ENCODE measurements at places on chromosomes 7 and 10.

- no peak for DNase-seq
Measured at GRCh38 chr10:91035650-91036292, 114.9 kb upstream of the ANKRD1 start.

- no peak for DNase-seq
Measured at GRCh38 chr10:70629338-70629737, 26.8 kb upstream of the PRF1 start.

- DNase-seq = no peak
Measured at GRCh38 chr7:90832726-90833125, 236.6 kb downstream of the CDK14 start.

- DNase-seq = no peak
Measured at GRCh38 chr7:107593025-107593410, 13.0 kb downstream of the BCAP29 start.

DNA sequence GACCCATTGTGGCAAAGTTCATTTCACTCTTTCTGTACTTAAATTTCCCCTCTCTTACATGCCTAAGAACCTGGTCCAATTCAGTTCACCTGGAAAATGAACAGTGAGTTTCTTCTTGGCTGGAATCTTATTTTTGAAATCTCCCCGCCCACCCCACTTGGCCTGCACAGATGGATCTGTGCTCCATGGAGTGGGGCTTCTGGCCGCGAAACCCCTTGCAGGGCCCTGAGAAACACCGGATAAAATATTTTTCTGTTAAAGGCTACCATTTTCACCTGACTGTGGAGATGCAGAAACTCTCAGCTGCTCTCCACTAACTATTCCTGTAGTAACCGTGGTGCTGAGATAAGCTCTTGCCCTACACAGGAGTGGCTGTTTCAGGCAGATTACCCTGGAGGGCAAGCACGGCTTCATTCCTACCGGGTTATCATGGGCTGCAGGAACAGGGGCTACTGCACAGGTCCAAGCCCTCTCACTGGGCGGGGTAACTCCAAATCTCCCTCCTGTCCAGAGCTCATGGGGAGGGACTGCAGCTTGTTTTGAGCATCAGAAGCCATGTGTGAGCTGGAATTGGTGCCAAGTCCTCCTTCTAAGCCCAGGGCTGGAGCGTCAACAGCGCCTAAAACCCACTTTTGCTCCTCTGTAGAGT, 118.9 kb downstream of the PRPF18 start:
- no peak for DNase-seq

GRCh38 chr7:11636274-11636673, 195.7 kb downstream of the THSD7A start:
- DNase-seq = no peak

- no peak for DNase-seq
Measured at GRCh38 chr10:29646238-29646902, 11.6 kb upstream of the SVIL start.

DNA sequence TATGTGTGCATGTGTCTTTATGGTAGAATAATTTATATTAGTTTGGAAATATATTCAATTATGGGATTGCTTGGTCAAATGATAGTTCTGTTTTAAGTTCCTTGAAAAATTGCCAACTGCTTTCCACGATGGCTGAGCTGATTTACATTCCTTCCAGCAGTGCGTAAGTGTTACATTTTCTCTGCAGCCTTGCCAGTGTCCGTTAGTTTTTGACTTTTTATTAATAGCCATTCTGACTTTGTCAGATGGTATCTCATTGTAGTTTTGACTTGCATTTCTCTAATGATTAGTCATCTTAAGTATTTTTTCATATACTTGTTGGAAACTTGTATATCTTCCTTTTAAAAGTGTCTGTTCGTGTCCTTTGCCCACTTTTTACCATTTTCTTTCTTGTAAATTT, 434.2 kb upstream of the POT1 start:
- no peak for DNase-seq

- no peak for DNase-seq
Measured at GRCh38 chr10:109882251-109883057, 40.9 kb downstream of the XPNPEP1 start.

DNA sequence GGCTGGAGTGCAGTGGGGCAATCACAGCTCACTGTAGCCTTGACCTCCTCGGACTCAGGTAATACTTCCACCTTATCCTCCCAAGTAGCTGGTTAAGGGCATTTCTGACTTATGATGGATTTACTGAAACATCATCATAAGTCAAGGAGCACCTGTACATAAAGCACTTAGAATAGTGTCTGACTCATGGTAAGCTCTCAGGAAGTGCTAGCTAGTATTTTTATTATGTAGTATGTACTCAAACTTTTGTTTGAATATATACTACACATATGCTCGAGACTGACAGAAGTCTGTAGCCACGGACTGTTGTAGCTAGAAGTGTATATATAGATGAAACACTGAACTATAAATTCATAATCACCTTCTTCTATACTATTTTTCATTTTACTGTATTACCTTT, 107.5 kb upstream of the DNAJB12 start:
- DNase-seq = no peak

- no peak for DNase-seq
Measured at GRCh38 chr10:121919666-121920065, 8.2 kb downstream of the ATE1 start.

DNA sequence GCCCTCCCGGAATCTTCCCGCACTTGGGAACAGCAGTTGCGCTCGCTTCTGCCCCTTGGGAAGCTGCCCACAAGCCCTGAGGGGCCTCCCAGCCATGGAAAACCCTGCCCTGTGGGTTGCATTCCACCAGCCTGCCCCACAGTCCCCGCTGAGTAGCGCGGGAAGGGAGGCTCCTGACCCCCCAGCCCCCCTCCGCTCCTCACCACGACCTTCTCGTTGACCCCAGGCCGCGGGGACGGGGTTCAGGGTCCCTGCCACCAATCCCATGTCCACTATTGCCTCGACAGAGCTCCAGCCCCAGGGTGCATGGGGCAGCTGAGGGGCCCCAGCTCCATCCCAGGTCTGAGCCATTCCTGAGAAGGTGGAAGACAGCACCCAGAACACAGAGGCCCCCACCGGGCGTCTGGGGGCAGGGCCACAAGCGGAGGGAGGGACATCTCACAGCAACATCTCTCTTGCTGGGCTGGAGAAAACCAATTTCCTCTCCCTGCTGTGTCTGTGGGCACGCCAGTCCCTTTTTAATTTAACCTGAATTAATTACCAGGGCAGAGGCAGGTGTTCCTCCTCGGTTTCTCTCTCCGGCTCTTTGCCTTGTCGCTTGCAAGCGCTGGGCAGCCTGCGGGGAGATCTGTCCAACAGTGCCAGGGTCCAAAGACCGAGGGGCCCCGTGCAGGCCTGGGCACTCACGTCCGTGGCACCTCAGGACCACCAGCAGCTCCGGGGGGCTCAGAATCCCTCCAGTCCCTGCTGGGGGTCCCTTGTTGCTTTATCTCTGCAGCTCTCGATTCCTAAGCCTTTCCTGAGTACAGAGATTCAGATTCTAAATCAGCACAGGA, 57.9 kb downstream of the FOXL3 start:
- DNase-seq = no peak

- DNase-seq = no peak
Measured at GRCh38 chr7:112770051-112770450, 20.1 kb downstream of the TMEM168 start.

GRCh38 chr10:29370097-29371092, 81.5 kb downstream of the LYZL1 start:
- no peak for DNase-seq

DNA sequence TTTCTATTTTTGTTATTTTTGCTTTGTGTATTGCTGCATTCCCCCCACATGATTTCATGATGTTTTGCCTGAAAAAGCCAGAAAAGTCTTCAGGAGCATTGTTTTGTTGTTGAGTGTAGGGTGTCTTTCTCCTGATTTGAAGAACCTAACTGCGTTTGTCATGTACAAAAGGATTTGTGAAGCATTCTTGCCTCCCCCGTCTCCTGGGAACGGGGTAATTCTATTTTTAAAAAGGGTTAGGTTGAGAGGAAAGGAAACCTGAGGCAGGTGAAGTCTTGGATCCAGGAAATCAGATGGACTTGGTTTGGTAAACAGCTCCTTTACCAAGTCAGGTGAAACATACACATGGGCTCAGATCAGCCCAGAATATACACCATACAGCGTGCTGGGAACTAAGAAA, 26.0 kb upstream of the BTBD16 start:
- no peak for DNase-seq

GRCh38 chr7:465710-466400, 53.8 kb downstream of the PDGFA start:
- no peak for DNase-seq

- DNase-seq = no peak
Measured at GRCh38 chr10:16986406-16987205, 143.0 kb downstream of the CUBN start.

DNA sequence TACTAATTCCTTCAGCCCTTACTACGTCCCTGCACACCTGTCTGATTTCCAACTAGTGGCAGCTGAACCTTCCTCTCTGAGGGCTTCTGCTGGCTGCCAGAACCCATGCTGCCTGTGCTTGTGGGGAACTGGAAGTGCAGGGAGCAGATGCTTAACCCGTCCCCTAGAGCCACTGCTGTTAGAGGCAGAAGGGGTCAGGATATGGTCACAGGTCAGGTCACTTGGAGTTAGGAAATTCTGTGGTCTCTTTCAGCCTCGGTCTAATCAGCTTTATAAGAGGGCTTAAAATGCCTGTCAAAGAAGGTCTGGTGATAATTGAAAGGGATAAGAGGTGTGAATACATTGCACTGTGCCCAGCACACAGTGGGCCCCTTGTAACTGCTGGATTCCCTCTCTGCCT, 82.0 kb downstream of the PLPP4 start:
- peak; percentile 82 for DNase-seq

DNA sequence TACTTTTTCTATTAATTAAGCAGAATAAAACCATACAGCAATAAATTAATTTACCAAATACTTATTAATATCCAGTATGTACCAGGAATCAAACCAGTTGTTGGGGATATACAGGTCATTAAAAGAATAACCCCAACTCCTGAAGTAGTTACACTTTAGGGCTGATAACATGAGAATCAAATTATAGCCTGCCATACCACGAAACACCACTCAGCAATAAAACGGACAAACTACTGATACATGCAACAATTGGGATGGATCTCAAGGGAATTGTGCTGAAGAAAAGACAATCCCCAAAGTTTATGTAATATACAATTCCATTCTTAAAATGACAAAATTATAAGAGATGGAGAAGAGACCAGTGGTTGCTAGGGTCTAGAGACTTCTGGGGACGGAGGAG, 22.7 kb downstream of the MCMBP start:
- no peak for DNase-seq

DNA sequence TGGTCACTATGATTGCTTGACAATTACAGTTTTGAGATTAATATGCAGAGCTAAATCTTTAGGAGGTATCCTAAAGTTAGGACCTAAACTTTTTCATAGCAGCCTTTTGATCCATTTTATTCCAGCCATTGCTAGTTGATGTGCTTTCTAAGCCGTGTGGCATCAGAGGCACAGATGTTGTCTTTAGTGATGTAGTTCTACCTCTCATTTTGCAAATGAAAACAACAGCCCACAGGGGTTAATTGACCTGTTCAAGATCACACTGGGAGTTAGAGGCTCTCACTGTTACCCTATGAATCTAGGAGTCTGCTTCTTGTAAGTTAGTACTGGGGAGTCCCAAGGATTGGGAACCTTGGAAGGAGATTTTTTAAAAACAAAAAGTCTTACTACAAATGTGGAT, 10.6 kb downstream of the AUTS2 start:
- DNase-seq = no peak

GRCh38 chr10:92505044-92505443, 68.8 kb downstream of the IDE start:
- DNase-seq = no peak

- DNase-seq = no peak
Measured at GRCh38 chr7:74514131-74514591, 60.5 kb downstream of the GTF2IRD1 start.

GRCh38 chr7:18212308-18212707, 184.7 kb upstream of the PRPS1L1 start:
- DNase-seq = no peak

DNA sequence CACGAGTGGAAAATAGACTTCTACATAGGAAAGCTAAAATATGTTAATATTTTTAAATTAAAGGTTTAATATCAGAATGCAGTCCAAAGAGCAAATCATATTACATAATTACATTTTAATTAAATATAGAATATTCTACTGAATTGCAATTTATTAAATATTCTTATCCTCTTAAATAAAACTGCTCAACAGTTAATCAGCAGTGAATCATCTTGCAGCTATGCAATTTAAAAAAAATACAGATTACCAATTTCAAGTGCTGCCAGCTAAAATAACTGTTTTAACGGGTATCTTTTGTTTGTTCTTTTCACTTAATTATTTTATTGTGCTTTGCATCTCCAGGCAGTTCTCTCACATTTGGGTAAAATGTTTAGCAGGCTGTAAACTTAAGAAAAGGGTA, 82.2 kb downstream of the ZNRF2 start:
- no peak for DNase-seq

GRCh38 chr10:93440591-93441091, 41.5 kb downstream of the MYOF start:
- no peak for DNase-seq

- no peak for DNase-seq
Measured at GRCh38 chr7:150451097-150451793, 815 bp downstream of the GIMAP8 start.

DNA sequence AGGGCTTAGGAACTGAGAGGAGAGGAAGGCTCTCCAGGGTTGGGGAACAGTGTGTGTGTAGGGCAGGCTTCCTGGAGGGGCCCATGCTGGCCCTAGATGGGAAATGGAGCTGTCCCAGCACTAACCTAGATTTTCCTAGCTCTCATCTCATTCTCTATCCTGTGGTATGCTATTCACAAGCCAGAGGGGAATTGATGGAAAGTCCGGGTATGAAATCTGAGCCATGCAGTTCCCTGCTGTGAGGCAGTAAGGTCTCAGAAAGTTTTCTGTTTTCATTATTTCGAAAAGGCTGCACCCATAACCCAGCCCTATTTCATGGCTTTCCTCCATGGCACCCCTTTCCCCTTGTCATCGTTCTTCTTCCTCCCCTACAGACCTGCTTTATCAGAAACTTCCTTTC, 220.3 kb downstream of the RPS24 start:
- no peak for DNase-seq

- DNase-seq = no peak
Measured at GRCh38 chr7:34848670-34849069, 188.6 kb downstream of the DPY19L1 start.

DNA sequence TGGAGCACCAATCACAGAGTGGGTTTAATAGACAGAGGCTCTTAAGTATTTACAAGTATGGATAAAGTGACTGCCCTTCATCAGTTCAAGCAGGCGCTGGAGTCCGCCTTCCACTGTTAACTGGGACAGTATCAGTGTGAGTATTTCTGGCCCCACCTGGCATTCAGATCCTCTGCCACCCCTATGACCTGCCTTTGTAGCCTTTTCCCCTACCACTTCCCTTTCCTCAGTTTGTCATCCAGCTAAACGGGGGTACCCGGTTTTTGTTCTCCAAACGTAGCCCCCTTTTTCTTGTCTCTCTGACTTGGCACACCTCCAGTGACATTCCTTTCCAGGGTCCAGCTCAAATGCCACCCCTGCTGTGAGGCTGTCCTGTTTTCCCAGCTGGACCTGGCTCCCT, 134.4 kb downstream of the SNX10 start:
- DNase-seq = no peak

DNA sequence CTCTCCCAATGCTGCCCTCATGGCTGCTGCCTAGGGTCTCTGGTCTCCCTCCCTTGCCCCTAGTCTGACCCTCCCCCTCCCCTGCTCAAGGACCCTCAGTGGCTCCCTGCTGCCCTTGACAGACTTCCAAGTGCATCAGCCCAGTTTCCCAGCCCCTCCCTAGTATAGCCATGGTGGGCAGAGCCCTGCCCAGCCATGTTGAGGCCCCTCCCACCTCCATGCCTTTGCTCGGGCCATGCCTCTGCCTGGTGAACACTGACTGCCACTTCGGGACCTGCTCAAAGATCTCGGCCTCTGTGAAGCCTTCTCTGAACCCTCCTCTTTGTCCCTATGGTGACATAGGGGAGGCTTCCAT, 73.2 kb downstream of the MYL10 start:
- peak; percentile 29 for DNase-seq
